ENCODE measurements at places on chromosomes 13 and 19. TPM values are rescaled to one million over a fixed set of nuclear protein-coding genes. Genes with fewer than 3 reads are reported as not detected.

- no peaks in the 10 kb centered on the region for H3K4me1 ChIP-seq
- no peak overlapping the region for H3K27ac ChIP-seq
- H3K4me3 ChIP-seq, result no peak overlapping the region
- no peaks in the 10 kb centered on the region for H3K27me3 ChIP-seq
- no peak for DNase-seq
These were observed 1064.9 kb downstream of the SLITRK5 start for GRCh38 chr13:88736026-88736425.

DNA sequence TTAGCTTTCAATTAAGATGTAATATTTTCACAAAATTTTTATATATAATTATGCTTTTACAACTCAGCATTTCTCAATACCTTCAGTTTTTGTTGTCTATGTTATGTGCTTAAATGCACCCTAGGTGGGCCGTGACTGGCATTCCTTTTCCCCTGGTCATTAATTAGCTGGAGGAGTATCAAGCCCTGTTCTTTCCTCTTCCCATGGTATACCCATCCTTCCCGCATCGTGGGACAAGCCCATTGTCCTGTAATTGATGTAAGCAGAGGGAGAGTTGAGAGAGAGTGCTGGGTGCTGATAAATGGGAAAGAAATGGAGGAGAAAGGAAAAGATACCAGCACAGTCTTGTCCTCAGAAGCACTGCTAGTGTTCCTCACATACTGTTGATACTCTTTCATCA is 591.7 kb downstream of the GPC6 start:
- no peak overlapping the region for H3K27ac ChIP-seq
- no peaks in the 10 kb centered on the region for H3K36me3 ChIP-seq
- no peaks in the 10 kb centered on the region for H3K4me1 ChIP-seq
- no peaks in the 10 kb centered on the region for H3K27me3 ChIP-seq
- no peak overlapping the region for H3K4me3 ChIP-seq

DNA sequence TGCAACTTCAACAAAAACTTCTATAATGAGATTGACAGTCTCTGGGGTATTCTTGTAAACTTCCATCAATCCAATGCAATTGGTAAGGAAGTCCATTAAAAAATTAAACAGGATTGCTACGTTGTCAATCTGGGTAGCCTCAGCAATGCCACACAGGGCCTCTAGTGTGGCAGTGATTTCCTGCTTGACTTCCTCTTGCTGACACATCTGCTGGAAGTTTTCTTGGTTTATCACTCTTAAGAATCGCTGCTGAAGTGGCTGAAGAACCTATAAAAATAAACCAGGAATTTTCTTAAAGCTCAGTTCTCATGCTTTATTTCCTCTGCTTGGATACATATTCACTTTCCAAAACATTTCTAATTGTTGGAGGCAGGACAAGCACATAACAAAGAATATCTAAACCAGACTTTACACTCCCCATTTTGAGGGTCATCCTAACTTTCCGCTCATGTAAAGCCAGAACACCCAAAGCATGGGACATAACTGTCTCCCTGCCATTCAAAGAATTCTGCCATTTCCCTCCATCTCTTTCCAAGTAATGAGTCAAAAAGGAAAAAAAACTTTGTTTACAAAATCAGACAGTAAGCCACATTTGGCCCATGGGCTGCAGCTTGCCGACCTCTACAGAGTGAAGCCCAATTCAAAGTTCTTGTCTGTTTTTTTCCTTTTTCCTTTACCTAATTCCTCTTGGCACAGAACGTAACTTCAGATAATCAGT is 23.2 kb upstream of the EEF1AKMT1 start:
- peaks cover 51% of the 10 kb centered on the region for H3K36me3 ChIP-seq
- peaks cover 6% of the 10 kb centered on the region for H3K4me1 ChIP-seq
- no peaks in the 10 kb centered on the region for H3K27me3 ChIP-seq
- no peak overlapping the region for H3K27ac ChIP-seq
- DNase-seq, result no peak

- H3K27ac ChIP-seq, result no peak overlapping the region
- no peak for DNase-seq
- no peaks in the 10 kb centered on the region for H3K27me3 ChIP-seq
- no peak overlapping the region for H3K4me3 ChIP-seq
These were observed 125.0 kb downstream of the HS6ST3 start for GRCh38 chr13:96214824-96215445.

DNA sequence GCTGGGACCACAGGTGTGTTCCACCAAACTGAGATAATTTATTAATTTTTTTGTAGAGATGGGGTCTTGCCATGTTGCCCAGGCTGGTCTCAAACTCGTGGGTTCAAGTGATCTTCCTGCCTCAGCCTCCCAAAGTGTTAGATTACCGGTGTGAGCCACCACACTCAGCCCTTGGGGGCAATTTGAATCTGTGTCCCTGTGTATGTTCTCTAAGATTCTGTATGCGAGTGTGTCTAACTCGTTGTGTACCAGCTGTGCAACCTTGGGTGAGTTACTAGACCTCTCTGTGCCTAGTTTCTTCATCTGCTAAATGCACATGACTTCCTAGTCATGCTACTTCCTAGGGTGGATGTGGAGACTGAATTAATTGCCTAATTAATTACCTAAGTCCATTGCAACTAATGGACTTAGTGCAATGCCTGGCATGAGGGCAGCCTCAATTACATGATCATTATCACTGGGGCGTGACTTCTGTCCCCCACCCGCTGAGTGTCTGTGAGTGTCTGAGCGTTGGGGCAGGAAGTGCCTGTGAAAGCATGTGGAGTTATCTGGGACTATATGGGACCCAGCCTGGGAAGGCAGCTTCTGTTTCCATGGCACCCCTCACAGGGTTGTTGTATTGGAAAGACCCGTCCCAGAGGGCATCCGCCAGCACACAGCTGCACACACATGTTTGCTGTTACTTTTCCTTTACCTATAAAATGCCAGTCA is 1.8 kb upstream of the NCCRP1 start:
- H3K27ac ChIP-seq, result no peak overlapping the region
- peaks cover 27% of the 10 kb centered on the region for H3K27me3 ChIP-seq
- H3K4me1 ChIP-seq, result no peaks in the 10 kb centered on the region

Gene B9D2
- 7.8 TPM for total RNA-seq

Gene FAAP24
- 4.8 TPM for total RNA-seq

Gene DLL3
- total RNA-seq, result not detected

Gene KLK8
- total RNA-seq, result not detected

Gene BEST2
- not detected for total RNA-seq

Gene ADAT3
- 9.4 TPM for total RNA-seq
